ENCODE measurements at places on chromosomes 1 and 21. TPM values are rescaled to one million over a fixed set of nuclear protein-coding genes. Genes with fewer than 3 reads are reported as not detected.

IL6R gene
- total RNA-seq, result 15.4 TPM

ARMH1 gene
- 2.2 TPM for total RNA-seq

STMN1 gene
- total RNA-seq, result 22.9 TPM

FAM167B gene
- 0.44 TPM for total RNA-seq

GLIS1 gene
- 3.2 TPM for total RNA-seq

LRRN2 gene
- 0.39 TPM for total RNA-seq

All from cardiac ventricle fibroblast (primary cell).